ENCODE measurements at places on chromosomes 3 and 15. TPM values are rescaled to one million over a fixed set of nuclear protein-coding genes. Genes with fewer than 3 reads are reported as not detected.

DNA sequence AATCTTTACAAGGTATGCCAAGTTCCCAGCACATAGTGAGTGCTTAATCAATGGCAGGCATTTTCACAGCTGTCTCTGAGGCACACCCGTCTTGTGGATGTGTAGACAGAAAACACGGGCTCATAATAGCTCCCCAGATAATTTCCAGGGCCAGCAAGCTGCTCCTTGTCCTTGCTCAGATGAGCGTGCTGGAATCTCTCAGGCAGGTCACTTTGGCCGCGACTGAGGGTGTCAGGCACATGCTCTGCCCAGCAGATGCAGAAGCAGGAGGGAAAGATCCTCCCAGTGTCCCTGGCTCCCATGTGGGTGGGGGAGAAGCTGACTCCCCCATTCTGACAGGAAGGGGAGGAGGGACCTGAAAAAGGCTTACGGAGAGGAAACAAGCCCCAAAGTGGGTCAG, 35.6 kb upstream of the SLC6A1 start:
- no peak overlapping the region for H3K27ac ChIP-seq
- no peak overlapping the region for H3K4me3 ChIP-seq
- no peaks in the 10 kb centered on the region for H3K4me1 ChIP-seq
- no peaks in the 10 kb centered on the region for H3K27me3 ChIP-seq
- no peaks in the 10 kb centered on the region for H3K36me3 ChIP-seq
- DNase-seq = no peak

GRCh38 chr3:179076243-179077027, 4.8 kb upstream of the ZMAT3 start:
- no peaks in the 10 kb centered on the region for H3K27me3 ChIP-seq
- DNase-seq = no peak
- H3K27ac ChIP-seq = no peak overlapping the region
- H3K4me1 ChIP-seq = peaks cover 5% of the 10 kb centered on the region

Gene CEP19
- total RNA-seq = 1.8 TPM

- no peak overlapping the region for H3K4me3 ChIP-seq
- no peaks in the 10 kb centered on the region for H3K4me1 ChIP-seq
- H3K36me3 ChIP-seq = no peaks in the 10 kb centered on the region
- DNase-seq = no peak
- H3K27me3 ChIP-seq = no peaks in the 10 kb centered on the region
Observed at GRCh38 chr3:173214576-173214975, 73.5 kb upstream of the SPATA16 start.

Gene PP2D1
- total RNA-seq = not detected

DNA sequence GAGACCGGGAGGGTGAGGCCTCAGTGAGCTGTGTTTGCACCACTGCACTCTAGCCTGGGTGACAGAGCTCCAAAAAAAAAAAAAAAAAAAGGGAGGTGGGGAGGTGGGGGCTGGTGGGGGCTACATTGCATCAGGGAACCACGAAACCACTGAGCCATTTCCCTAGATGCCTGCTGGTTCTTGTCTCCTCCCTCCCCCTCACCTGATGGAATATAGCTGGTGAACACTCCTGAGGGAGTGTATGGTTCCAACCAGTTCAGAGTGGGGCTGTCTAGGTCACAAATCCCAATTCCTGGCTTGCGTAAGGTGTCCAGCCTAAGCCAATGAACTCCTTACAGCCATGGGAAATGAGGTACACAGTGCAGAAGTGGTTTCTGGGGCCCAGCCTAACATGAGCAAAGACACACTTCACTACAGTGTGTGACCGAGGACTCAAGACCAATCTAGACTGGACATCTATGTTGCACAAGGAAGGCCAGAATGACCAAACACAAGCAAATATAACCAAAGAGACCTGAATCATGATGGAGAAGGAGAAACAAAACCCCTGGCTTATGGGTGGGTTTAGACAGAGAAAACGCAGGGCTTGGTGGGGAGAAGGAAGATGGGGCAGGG, 39.1 kb upstream of the OSBPL11 start:
- H3K4me3 ChIP-seq = no peak overlapping the region
- H3K36me3 ChIP-seq = no peaks in the 10 kb centered on the region
- H3K27ac ChIP-seq = no peak overlapping the region
- no peaks in the 10 kb centered on the region for H3K27me3 ChIP-seq
- DNase-seq = no peak

Measured in transverse colon (tissue), 4 donors.